ENCODE measurements at places on chromosomes 16 and 17. TPM values are rescaled to one million over a fixed set of nuclear protein-coding genes. Genes with fewer than 3 reads are reported as not detected.

ZNF469 gene
- total RNA-seq: 7.7 TPM

KRT31 gene
- not detected for total RNA-seq

HES7 gene
- 2.1 TPM for total RNA-seq

PTX4 gene
- total RNA-seq: not detected

LPO gene
- not detected for total RNA-seq

ABCA10 gene
- 0.07 TPM for total RNA-seq

TBC1D3E gene
- total RNA-seq: not detected

TNFRSF13B gene
- total RNA-seq: not detected

SMIM5 gene
- total RNA-seq: 1.1 TPM

SLC16A13 gene
- 6.5 TPM for total RNA-seq

TBC1D26 gene
- total RNA-seq: 0.07 TPM

CA7 gene
- total RNA-seq: not detected

CLEC10A gene
- total RNA-seq: not detected

CTRB2 gene
- total RNA-seq: not detected

PPY gene
- 0.44 TPM for total RNA-seq

KRTAP4-1 gene
- total RNA-seq: 0.10 TPM

FBXW10 gene
- total RNA-seq: 0.97 TPM

P4HB gene
- total RNA-seq: 666 TPM

SOST gene
- not detected for total RNA-seq

CCL14 gene
- not detected for total RNA-seq

CDH13 gene
- not detected for total RNA-seq

FOXJ1 gene
- 0.76 TPM for total RNA-seq

KRTAP17-1 gene
- total RNA-seq: not detected

TP53TG3B gene
- total RNA-seq: 0.23 TPM

KRT17 gene
- total RNA-seq: 1.9 TPM

NKD1 gene
- total RNA-seq: 0.31 TPM

GRIN2A gene
- 0.02 TPM for total RNA-seq

FBXO31 gene
- total RNA-seq: 23.3 TPM

SOX8 gene
- total RNA-seq: 2.7 TPM

SECTM1 gene
- 2.1 TPM for total RNA-seq

EVPLL gene
- not detected for total RNA-seq

CNTD1 gene
- total RNA-seq: 0.17 TPM

CCL8 gene
- total RNA-seq: not detected

NPIPB12 gene
- 31.1 TPM for total RNA-seq

MEIOC gene
- 2.4 TPM for total RNA-seq

CORO7 gene
- 18.8 TPM for total RNA-seq

TK1 gene
- 228 TPM for total RNA-seq

CCL16 gene
- total RNA-seq: not detected

TBX21 gene
- total RNA-seq: 0.13 TPM

HOXB2 gene
- 0.65 TPM for total RNA-seq

ITGAD gene
- 0.06 TPM for total RNA-seq

POLR3K gene
- 33.4 TPM for total RNA-seq
